ENCODE measurements at places on chromosomes 6 and 20.

DNA sequence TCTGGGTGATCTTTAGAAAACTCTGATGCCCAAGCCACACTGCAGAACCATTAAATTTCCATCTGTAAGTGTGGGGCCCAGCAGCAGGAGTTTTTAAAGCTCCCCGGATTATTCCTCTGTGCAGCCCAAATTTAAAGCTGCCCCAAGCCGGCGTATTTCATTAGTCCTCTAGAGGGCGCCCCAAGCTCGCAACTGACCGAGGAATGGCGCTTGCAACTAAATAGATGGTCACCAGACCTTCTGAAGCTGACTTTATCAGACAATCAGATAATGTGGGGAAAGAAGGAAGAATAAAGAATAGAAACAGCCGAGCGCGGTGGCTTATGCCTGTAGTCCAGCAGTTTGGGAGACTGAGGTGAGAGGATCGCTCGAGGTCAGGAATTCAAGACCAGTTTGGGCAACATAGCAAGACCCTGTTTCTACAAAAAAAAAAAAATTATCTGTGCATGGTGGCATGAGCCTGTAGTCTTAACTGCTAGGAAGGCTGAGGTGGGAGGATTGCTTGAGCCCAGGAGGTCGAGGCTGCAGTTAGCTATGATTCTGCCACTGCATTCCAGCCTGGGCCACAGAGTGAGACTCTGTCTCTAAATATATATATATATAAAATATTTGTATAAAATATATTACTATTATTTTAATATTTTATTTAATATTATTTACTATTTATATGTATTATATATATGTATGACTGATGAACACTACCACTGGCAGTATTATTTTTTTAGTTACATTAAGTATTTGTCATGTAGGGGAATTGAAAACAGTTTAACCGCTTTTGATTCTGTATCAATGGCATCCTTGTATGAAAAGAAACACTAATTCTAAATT lies 56.0 kb downstream of the OTOR start:
- DNase-seq, result peak; percentile 58

- DNase-seq, result no peak
These were observed 76.8 kb upstream of the DUSP22 start for GRCh38 chr6:215335-216034.

- DNase-seq, result peak; percentile 22
These were observed 186.7 kb downstream of the PTPRK start for GRCh38 chr6:128333581-128334223.

DNA sequence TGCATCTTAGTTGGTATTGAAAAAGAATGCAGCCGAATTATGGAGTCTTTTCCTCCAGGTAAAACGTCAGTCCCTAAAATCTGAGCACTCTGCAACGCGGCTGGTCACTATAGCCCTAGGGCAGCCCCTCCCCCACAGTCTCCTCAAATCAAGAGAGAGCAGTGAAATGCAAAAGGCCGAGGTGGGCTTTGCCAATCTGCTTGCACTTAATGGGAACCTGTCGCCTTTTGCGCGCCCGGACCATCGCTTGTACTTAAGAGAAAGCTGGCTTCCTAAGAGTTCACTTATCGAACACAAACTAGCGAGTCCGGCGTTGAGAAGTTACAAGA lies 447 bp downstream of the MCM3 start:
- no peak for DNase-seq

GRCh38 chr6:44699082-44699481 lies 311.6 kb downstream of the CDC5L start:
- no peak for DNase-seq

- DNase-seq, result no peak
These were observed 571.2 kb downstream of the QKI start for GRCh38 chr6:163985710-163986109.

GRCh38 chr6:73679009-73679408 lies 17.0 kb upstream of the CD109 start:
- no peak for DNase-seq

DNA sequence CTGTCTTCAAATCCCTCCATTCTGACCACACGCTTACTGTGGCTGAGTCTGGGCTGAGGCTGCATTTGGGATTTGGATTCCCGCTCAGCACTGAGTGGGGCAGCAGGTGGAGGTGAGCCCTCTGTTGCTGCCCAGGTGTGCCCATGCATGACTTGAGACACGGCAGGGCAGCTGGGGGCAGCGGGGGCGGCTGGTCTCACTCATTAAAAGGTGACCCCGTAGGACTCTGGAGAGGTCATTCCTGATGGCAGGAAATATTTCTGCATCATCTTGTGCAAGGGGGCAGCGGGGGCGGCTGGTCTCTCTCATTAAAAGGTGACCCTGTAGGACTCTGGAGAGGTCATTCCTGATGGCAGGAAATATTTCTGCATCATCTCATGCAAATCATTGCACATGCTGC lies 49.8 kb downstream of the SMOC2 start:
- DNase-seq, result no peak

- peak; percentile 10 for DNase-seq
These were observed 397.3 kb upstream of the NRSN1 start for GRCh38 chr6:23728707-23729106.

DNA sequence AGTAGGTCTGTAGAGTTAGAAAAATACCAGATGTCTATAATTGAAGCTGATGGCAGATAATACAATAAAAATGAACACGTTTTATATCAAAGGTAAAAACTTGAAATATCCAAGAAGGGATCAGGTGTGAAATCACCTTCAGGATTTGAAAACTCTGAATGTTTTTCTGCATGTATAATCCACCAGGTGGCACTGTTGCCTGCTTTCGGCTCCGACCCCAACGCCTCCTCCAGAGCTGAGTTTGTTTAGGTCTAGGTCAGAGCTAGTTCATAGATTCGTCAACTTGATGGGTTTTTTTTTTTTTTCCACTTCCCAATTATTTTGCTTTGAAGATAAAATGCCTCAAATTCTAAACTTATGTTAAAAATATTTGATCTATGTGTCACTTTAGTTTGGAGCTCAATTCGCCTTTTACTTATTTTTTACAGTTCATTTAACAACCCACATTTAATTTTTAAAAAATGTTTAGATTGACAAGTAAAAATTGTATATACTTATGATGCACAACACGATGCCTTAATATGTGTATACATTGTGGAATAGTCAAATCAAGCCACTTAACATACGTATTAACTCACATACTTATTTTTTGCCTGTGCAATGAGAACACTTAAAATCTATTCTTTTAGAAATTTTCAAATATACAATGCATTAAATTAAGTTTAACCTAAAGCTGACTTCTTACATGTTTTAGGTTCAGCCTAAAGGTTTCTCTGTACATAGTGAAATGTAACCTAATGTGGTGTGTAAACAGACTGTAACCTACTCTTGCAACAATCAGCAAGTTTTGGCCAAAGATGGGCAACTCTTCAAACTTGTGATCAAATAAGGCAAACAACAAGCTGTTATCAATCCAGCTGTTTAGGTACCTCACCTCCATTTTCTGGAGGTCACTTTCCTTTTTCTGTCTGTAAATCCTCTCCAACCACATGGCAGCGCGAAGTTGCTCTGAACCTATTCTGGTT lies 39.4 kb upstream of the ENPP4 start:
- DNase-seq, result peak; percentile 42

- DNase-seq, result no peak
These were observed 54.8 kb downstream of the OPN5 start for GRCh38 chr6:47836639-47837038.

DNA sequence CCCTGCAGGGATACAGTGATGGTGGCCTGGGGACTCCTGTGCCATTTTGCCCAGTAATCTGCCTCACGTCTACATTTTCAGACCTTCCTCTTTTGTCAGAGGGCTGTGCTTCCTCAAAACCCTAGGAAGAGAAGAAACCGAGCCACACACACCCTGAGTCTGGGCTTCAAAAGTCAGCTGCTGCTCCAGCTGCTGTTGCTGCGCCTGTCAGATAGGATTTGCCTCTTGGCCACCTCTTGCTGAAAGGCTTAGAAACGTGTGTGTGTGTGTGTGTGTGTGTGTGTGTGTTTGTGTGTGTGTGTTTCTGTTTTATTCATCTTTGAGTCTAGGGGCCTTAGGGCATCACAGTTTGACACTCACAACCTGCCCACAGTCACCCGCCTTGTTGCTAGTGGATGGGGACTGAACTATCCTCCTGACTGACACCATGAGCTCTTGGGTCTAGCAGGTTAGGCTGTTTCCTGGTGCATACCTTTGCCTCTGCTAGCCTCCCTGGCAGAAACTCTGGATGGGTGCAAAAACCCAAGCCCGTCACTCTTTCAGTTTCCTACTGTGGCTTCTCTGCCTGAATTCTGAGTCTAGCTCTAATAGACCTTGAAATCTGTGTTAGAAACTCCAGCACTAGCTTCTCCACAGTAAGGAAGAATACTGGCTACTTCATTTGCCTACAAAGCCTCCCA lies 94.9 kb upstream of the CEP85L start:
- no peak for DNase-seq

DNA sequence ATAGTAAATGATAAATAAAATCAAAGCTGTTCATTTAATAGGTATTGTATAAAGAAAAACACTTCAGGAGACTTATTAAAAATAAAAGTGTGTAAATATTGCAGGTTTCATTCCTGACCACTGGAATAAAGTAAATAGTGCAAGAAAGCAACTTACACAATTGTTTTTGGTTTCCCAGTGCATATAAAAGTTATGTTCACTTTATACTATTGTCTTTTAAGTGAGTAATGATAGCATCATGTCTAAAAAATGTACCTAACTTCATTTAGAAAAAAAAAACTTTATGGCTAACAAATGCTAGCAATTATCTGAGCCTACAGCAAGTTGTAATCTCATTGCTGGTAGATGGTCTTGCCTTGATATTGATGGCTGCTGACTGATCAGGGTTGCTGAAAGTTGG lies 726.6 kb upstream of the POU3F2 start:
- no peak for DNase-seq

DNA sequence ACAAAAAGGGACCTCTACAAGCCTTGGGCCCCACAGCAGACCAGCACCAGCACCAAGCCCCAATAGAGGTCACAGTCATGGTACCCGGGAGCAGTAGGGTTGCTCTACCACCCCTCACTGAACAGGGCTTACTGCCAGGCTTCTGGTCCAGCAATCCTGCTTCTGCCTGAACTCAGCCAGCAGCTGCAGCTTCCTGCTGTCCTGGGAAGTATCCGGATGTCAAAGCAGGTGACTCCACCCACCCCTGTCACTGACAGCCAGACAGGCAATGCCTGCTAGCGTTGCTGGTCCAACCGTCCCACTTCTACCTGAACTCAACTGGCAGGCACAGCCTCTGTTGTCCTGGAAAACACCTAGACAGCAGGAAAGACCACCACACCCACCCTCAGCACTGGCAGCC lies 47.0 kb upstream of the PCSK2 start:
- DNase-seq, result no peak

DNA sequence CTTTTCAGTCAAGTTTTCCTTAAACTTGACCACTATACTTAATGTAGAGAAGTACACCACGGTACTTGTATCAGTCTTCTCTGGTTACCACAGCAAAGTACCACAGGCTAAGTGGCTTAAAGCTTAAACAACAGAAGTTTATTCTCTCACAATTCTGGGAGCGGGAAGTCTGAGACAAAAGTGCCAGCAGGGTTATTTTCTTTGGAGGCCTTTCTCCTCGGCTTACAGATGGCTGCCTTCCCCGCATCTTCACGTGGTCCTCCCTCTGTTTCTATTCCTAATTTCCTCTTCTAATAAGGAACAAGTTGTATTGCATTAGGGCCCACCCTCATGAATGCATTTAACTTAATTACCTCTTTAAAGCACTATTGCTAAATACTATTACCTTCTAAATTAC lies 258.0 kb downstream of the PLCB1 start:
- no peak for DNase-seq

All from fibroblast of villous mesenchyme (primary cell).